ENCODE measurements at places on chromosomes 16 and 17.

DNA sequence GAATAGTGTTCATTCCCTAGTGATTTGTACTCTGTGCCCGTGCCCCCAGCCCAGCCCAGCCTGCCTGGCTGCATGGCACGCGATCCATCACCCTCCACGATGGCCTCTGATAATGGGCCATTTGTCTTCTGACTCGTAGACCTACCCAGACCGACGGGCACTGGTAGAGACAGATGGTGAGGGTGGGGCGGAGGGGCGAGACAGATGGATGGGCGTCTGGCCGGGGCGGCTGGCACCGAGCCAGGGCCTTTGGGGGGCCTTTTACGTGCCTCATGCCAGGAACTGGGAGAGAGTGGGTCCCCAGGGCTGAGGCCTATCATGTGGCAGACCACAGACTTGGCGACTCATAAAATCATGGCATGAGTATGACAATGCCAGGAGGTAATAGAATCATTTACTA is 25.4 kb downstream of the CRHR1 start:
- DNase-seq: no peak

DNA sequence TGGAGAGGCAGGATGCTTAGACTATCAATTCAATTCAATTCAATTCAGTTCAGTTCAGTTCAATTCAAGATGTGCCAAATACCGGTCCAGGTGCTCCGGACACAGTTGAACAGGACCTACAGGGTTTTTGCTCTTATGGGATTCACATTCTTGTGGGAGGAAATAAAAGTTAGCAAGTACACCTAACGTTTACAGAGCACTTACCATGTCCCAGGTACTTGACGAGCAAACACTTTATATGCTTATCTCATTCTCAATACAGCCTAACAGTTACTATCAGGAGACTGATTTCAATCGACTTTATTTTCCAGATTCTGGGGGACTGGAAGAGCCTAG is 467 bp upstream of the GDE1 start:
- DNase-seq: no peak

GRCh38 chr16:19785512-19786130 is 67.5 kb downstream of the IQCK start:
- no peak for DNase-seq

- DNase-seq: no peak
Measured at GRCh38 chr16:85708338-85708737, 19.6 kb upstream of the GINS2 start.

GRCh38 chr17:37831492-37831891 is 86.6 kb upstream of the HNF1B start:
- no peak for DNase-seq

GRCh38 chr16:87196231-87196630 is 121.0 kb downstream of the C16orf95 start:
- no peak for DNase-seq

GRCh38 chr17:21360048-21360447 is 16.1 kb upstream of the KCNJ12 start:
- no peak for DNase-seq

- no peak for DNase-seq
Measured at GRCh38 chr17:17952691-17953090, 19.5 kb downstream of the TOM1L2 start.

- DNase-seq: no peak
Measured at GRCh38 chr17:49916854-49917515, 52.0 kb upstream of the DLX4 start.

GRCh38 chr17:74686761-74687160 is 26.0 kb downstream of the CD300LF start:
- no peak for DNase-seq

GRCh38 chr17:63998721-63999679 is 849 bp downstream of the PRR29 start:
- no peak for DNase-seq

DNA sequence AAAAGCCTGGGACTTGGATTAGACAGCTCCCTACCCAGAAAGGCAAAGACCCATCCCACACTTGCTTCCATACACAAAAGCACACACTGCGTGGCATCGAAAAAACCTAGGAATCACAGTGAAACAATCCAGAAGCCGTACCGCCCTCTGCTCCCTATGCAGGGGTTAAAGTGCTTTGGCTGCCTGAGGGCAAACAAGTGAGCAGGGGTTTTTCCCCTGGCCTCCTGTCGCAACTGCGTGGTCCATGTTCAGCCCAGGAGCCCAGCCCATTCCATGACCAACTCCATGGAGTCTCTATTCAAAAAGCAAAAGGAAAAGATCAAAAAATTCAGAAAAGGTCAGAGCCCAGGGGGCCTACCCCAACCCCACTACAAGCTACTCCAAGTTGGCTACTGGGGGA is 3.6 kb upstream of the GSDMB start:
- no peak for DNase-seq

DNA sequence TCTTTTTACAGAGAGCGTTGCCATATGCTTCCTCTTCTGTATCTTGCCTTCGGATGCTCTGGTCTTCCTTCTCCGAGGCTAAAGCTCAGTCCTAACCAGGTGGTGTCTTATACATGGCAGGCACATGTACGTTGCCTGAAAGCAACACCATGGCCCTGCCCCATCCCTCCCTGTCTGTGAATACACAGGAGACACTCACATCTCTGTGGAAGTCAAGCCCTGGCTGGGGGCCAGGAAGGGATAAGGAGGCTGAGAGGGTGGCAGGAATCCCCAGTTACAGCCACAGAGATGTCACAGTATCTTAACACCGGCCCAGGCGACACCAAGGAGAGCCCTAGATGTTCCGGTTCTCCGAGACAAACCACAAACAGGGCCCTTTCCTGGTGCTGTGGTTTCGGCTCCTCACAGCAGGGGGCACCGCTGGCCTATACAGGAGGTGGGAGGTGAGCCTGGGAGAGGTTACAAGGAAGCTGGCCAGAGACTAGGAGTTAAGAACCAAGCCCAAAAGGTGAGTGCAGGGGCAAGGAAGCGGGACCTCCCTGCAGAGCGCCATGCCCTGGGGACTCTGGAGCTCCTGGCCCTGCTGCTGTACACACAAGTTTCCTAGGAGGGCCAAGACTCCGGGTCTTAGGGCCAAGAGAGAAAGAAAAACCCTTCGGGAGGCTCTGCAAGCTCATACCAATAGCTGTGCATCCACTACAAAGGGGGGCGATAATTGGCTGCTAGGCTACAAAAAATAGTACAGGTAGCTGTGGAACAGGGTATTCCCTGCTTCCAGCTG is 41.7 kb downstream of the SRL start:
- DNase-seq: peak; percentile 7

GRCh38 chr17:68246271-68247028 is 1.4 kb upstream of the AMZ2 start:
- DNase-seq: no peak

DNA sequence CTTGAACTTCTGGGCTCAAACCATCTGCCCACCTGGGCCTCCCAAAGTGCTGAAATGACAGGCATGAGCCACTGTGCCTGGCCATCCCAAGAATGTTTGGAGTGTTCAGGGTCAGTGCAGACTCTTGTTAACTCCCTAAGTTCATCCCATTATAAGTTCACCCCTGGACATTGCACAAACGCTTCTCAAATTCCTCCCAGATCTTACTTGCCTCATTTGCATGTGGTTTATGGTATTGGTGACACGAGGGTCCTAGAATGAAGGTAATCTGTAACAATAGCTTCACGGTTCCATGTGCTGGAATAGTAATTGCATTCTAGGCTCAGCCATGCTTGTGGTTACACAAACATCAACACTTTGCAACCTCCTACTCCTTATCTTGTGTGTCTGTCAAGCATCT is 5.0 kb upstream of the CCDC42 start:
- no peak for DNase-seq

- DNase-seq: peak; percentile 73
Measured at GRCh38 chr17:48026502-48027321, 10.9 kb downstream of the COPZ2 start.

GRCh38 chr17:42459256-42459800 is 650 bp downstream of the ATP6V0A1 start:
- DNase-seq: no peak

- DNase-seq: no peak
Measured at GRCh38 chr16:22641131-22641628, 130.5 kb downstream of the NPIPB5 start.

DNA sequence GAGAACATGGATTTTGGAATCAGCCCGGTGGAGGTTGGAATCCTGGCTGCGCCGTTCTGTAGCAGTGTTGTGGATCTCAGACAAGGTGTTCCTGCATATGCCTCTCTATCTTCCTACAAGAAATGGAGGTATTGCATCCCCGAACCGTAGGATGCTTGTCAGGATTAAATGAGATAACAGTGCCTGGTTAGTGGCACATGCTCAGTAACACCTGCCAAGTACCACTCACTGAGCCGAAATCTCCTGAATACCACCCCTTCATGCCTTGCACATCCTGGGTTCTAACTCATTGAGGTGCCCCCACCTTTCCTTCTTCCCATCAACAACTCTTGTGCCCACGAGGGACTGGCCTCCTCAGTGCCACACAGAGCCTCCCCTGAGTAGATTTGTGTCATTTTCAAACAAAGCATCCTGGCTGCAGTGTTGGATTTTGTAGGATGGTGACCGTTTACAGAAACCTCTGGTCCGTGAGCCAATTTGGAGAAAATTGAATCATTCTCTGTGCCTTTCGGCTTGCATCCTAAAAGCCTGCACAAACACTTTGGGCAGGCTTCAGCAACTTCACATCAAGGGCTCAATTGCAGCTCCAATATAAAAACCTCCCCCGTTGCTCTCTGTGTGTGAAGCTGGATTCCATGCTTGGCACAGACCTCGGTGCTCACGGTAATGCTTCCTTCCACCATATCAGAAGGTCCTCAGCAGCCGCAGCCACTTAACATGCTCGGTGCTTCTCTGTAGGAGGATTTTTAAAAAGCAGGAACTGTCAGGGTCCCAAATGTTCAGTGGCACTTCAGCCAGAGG is 84.2 kb downstream of the WWOX start:
- DNase-seq: no peak

GRCh38 chr16:1057252-1057932 is 15.2 kb upstream of the SSTR5 start:
- no peak for DNase-seq

DNA sequence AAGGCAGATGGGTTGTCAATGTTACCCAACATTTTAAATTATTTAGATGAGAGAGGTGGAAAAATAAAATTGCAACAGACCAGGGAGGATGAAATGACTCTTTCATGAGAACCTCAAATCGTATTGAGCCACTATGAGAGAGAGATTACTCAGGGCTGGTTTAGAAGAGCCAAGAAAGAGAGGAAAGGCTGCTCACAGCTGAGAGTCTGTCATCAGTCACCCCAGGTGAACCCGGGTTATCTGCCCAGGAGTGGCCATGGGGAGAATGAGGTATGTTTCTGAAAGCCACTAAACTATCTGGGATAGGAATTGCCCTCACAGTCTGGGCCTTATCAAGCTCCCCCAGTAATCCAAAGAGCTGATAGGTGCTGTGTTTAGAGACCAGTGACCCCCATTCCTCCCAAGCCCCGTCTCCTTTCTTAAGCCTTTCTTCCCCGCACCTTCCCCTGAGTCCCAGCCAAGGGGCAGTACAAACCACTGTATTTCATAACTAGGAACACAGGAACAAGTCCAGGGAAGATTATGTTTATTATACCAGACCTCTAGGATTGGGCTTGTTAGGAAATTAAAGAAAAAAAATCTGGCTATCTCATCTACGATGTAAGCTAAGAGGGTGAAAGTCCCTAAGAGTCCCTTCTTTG is 158.9 kb upstream of the NOL11 start:
- no peak for DNase-seq

DNA sequence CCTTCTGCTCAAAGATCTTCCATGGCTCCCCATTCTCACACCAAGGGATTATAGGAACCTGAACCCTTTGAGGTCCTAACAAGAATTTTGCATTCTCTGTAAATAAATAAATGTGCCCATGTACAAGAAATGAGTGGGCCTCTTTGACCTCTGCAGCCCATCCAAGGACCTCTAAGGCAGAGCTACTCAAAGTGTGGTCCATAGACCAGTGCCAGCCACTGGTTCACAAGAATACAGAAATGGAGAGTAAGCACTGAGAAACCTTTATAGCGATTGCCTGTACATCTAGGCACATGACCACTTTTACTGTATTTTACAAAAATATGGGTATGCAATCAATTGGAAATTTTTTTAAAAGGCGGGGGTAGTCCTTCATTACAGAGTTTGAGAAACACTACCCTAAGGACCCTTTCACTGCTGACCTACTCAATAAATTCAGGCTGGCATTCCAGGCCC is 7.8 kb upstream of the SRCIN1 start:
- no peak for DNase-seq

DNA sequence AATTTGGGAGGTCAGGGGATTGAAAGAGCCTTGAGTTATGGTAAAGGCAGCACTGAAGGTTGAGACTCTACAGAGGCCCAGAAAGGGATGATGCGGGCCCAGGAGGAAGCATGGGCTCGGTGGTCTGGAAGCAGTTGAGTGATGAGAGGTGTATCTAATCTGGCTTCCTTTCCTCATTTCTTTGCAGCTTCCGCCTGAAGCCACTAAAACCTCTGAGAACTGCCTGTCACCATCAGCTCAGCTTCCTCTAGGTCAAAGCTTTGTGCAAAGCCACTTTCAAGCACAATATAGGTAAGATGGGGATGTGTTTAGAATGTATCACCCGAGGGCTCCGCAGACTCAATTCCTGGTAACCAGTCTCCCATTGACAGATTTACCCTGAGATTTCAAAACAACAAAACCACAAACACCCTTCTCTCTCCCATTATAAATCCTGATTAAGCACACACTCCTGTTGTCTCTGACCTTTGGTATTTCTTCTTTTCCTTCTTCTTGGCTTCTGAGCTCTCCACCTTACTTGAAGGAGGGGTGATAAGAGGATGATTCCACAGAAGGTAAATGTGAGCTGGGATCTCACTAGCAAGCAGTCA is 21.2 kb downstream of the USP43 start:
- no peak for DNase-seq

DNA sequence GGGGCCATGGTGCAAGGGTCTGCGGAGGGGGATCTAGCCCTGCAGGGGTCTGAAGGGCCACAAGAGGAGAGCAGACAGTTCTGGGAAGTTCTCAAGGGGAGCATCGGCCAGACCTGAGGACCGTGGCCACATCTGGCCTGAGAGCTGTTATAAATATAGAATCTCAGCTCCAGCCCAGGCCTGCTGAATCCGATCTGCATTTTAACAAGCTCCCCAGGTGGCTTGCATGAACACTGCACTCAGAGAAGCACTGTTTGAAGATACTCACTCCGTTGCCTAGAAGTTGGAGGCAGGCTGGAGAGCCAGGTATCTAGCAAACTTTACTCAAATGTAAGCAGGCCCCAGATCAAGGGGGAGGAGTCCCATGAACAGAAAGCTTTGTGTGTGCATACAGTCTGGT is 61.3 kb downstream of the NKD1 start:
- DNase-seq: no peak

All from hypothalamus (tissue), 51 donors.